ENCODE measurements at places on chromosomes 2 and 18. TPM values are rescaled to one million over a fixed set of nuclear protein-coding genes. Genes with fewer than 3 reads are reported as not detected.

The GNAL gene
- total RNA-seq: 92.9 TPM

The ABCG8 gene
- total RNA-seq: 0.41 TPM

The FER1L5 gene
- total RNA-seq: 0.41 TPM

The RAMP1 gene
- 6.9 TPM for total RNA-seq

The SIGLEC15 gene
- total RNA-seq: not detected

Measured in frontal cortex (tissue), 4 donors.